Spinal cord (tissue), 10 donors: ENCODE measurements at places on chromosomes 11 and 22. TPM values are rescaled to one million over a fixed set of nuclear protein-coding genes. Genes with fewer than 3 reads are reported as not detected.

GRCh38 chr22:43988960-43989359 is 33.7 kb downstream of the SAMM50 start:
- DNase-seq, result no peak

GRCh38 chr22:27470169-27470772 is 331.3 kb downstream of the MN1 start:
- DNase-seq, result no peak

- DNase-seq, result peak; percentile 18
These were observed 52.6 kb downstream of the TCF20 start for GRCh38 chr22:42217752-42218280.

DNA sequence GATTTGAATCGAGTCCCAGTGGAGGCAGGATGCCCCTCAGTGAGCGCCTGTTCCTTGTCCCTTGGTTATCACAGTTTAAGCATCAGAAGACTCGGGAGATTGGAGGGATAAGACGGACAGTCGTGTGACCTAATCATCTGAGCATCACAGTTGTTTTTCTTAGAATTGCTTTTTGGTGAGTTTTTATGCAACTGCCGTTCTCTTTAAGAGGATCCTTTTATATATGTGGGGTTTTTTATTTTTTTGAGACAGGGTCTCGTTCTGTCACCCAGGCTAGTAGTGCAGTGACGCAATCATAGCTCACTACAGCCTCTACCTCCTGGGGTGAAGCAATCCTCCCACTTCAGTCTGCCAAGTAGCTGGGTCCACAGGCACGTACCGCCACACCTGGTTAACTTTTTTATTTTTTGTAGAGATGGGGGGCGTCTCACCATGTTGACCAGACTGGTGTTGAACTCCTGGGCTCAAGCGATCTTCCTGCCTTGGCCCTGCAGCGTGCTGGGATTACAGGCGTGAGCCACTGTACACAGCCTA is 16.5 kb downstream of the NUP50 start:
- DNase-seq, result no peak

DNA sequence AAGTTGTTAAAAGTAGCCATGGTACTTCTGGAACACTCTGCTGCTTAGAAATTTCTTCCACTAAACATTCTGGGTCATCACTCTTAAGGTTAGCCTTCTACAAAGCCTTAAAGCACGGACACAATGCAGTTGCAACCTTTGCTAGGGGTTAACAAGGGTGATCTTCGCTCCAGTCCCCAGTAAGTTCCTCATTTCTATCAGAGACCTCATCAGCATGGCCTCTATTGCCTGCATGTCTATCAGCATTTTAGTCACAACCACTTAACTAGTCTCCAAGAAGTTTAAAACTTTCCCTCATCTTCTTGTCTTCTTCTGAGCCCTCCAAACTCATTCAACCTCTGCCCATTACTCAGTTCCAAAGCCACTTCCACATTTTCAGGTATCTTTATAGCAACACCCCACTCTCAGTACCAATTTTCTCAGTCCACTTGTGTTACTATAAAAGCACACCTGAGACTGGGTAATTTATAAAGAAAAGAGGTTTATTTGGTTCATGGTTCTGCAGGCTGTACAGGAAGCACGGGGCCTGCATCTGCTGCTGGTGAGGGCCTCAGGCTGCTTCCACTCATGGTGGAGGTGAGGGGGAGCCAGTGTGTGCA is 48.7 kb upstream of the TH start:
- DNase-seq, result no peak

- DNase-seq, result no peak
These were observed 35.0 kb downstream of the SYT7 start for GRCh38 chr11:61545921-61546320.

- DNase-seq, result peak; percentile 63
These were observed 8.6 kb downstream of the DNHD1 start for GRCh38 chr11:6505577-6506240.

DNA sequence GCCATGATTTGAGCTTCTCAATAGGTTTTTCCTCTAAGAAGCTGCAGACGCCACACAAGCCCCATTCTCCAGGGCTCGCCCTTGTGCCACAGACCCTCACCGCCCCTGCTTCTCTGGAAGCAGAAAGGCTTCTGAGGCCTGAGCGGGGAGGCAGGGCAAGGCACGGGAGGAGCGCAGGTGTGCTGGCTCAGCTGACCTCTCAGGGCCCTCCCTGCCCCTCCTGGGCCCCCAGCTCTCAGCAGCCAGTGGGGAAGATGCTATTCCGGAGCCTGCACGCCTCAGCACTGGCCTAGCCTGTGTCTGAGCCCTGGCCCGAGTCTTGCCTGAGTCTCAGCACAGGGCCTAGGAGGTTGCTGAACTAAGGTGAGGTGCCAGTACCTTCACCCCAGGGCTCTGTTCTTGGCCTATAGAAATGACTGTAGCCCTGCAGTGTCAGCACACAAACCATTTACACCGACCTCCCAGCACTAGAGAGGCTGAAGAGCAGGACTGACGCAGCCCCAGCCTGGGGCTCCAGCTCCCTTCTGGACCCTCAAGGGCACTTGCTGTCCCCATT is 47.1 kb upstream of the LMO1 start:
- DNase-seq, result no peak

GRCh38 chr11:130415731-130416529 is 12.5 kb downstream of the ADAMTS8 start:
- no peak for DNase-seq

DNA sequence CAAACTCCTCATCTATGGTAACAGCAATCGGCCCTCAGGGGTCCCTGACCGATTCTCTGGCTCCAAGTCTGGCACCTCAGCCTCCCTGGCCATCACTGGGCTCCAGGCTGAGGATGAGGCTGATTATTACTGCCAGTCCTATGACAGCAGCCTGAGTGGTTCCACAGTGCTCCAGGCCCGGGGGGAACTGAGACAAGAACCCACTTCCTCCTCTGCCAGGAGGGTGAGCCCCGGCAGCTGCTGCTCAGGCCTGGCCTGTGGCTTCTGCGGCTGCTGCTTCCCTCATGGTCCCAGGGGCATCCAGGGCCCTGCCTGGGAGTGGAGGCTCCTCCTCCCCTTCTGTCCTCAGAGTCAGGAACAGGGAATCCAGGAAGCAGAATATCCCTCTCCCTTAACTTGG is 98.4 kb downstream of the ZNF280B start:
- DNase-seq, result no peak

DNA sequence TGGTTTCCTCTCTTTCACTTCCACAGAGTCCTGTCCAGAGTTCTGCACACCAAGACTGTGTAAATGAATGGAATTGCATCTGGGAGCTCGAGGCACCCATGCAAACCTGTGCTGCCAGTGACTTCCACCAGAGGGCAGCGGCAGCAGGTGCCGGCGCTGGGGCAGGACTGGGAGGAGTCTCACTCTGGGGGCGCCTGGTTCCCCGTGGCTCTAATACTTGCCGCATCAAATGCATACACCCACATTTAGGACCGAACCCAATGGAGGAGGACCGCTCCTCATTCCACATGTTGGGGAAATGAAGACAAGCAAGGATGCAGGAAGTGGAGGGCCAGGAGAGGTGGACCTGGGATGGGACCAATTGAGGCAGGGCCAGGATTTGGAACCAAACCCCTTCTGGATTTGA is 1.1 kb upstream of the CD6 start:
- DNase-seq, result no peak

DNA sequence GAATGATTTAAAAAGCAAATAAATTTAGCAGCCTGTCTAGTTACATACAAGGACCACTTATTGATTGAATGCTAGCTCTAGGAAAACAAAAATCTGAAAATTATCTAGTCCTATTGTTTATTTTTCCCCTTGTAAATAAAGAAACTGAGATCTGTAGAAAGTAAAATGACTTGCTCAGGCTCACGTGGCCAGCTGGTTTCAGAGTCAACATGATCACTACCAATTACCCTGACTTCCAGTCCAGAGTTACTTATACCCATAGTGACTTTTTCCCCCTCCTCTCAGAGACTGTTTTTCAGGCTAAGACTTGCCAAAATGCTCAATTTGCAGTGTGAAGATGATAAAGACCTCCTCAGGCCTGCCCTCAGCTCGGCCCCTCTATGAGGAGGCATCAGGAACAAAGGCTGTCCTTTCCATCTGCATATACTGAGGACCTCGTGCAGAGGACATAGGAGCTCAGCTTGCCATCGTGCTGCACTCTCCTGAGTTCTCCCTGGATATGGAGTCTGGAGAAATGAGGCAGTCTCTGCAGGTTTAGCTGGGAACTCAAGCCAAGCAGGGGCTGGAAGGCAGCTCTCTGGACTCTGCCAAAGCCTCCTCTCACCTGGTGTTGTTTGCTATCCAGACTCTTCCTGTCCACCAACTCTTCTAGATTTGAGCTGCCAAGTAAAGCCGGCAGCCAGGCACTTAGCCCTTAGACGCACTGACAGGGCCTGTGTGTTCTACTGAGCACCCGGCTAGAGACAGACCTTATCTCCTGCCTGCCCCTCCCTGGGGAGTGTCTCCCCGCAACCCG is 883.3 kb downstream of the NTM start:
- no peak for DNase-seq

DNA sequence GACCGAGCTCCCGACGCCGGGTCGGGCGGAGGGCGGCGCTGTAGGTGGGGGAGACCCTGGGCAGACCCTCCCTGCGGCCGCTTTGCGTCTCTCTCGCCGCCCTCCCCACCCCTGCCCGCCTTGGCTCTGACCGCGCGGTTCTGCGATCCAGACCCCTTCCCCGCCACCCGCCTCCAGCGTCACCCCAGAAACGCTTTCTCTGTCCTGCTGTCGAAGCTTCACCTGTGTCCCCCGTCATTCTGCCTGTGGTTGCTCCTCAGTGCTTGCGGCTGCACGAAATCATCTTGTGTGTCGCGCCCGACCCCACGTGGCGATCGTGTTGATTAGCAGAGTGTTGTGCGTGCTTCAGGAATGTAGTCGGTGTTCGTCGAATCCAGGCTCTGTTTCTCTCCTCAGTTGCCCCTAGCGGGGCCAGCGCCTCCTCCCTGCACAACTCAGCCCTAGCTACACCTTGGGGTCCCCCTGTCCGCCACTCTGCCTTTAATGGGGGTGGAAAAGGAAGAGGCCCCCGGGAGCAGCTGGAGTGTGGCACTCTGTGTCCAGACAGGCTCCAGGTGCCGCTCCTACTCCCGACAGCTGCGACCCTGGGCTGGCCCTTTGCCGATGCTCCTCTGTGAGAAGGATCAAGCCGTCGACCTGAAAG is 851 bp downstream of the PTDSS2 start:
- peak; percentile 86 for DNase-seq

GRCh38 chr11:72482211-72482812 is 48.0 kb upstream of the CLPB start:
- peak; percentile 78 for DNase-seq

DNA sequence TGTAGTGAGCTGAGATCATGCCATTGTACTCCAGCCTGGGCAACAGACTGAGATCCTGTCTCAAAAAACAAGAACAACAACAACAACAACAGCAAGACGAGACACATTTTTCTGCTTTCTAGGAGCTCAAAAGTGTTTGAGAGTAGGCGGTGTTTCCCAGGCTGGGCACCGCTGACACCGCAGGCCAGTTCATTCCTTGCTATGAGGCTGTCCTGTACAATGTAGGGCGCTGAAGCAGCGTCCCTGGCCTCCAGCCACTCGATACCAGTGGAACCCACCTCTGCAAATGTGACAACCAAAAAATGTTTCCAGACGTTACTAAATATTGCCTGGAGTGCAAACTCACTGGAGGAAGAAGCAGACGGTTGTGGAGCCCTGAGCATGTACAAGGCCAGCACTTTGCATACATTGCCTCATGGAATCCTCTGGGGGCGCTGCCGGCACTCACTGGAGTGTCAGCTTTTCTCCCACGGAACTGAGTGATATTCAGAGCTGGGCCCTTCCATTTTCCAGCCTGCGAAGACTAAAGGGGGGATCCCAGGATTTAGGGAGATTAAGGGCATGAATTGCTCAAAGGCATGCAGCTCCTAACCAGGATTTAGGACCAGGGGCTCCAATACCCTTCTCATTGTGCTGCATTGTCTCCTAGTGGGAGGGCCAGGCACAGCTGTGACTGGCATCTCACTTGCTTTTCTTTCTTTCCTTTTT is 5.8 kb upstream of the MIEF1 start:
- peak; percentile 93 for DNase-seq

DNA sequence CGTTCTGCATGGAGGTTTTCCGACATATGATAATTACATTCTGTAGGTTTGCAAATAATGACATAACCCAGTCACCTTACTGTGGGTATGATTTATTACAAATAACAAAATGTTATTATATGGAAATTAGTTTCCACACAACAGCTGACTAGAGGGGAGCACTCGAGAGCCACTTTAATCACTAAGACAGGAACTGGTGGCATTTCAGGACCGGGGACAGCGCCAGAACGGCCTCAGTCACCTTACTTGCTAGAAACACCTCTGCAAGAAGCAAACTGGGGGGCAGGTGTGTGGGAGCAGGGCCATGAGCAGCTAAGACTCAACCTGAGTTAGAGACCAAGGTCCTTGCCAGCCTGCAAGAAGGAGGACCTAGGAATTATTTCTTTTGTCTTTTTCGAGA is 199.9 kb downstream of the DSCAML1 start:
- peak; percentile 48 for DNase-seq

DNA sequence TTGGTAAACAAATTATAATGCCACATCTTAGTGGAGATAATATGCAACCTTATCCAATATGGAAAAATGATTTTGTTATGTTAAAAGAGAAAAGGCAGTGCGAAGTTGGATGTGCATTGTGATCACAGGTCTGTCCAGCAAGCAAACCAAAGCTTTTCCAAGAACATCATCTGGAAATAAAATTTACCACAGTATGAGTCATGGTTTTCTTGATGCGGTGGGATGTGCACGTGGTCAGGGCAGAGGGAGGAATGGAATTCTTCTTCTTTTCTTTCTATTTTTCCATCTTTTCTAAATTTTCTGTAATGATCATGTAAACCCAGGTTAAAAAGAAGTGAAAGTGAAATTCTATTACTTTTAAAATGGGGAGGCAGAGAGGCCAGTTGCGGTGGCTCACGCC is 169.8 kb downstream of the C11orf91 start:
- DNase-seq, result no peak

DNA sequence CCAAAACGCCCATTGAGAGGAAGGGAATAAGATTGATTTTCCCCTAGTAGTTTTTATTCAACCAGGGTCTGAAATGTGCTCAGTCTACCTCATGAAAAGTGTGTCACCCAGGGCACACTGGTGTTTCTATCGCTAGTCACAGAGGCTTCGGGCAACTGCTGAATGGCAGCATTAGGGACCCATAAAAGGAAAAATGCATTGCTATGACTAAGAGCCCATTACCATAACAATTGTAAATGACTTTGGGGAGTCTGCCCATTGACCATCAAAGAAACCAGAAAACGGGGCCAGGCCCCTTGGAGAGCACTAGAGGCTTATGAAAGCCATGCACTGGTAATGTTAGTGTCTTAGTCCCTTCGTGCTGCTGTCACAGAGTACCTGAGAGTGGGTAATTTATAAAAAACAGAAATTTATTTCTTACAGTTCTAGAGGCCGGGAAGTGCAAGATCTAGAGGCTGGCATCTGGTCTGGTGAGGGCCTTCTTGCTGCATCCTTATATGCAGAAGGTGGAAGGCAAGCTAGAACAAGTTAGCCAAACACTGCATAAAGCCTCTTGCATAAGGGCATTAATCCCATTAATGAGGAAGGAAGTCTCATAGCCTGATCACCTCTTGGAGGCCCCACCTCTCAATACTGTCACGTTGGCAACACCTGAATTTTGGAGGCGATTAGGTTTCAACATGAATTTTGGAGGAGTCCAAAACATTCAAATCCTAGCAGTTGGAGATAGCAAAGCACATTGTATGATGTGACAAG is 306.7 kb downstream of the ST3GAL4 start:
- DNase-seq, result peak; percentile 47

Gene GRAP2
- 0.61 TPM for total RNA-seq

Gene FCHSD2
- total RNA-seq, result 43.4 TPM

Gene CTSF
- total RNA-seq, result 102 TPM

Gene TNNT3
- total RNA-seq, result 12.1 TPM

Gene OR52H1
- total RNA-seq, result 0.55 TPM

Gene ENDOD1
- 57.1 TPM for total RNA-seq

Gene AQP11
- total RNA-seq, result 8.6 TPM

Gene FAM76B
- 43.1 TPM for total RNA-seq

Gene EXPH5
- total RNA-seq, result 8.2 TPM
